ENCODE measurements at places on chromosomes 16 and 17.

- no peak for DNase-seq
Observed at GRCh38 chr16:66155933-66156332, 210.6 kb upstream of the CDH5 start.

- no peak for DNase-seq
Observed at GRCh38 chr17:81664051-81664470, 2.3 kb downstream of the OXLD1 start.

GRCh38 chr16:21722771-21723455 is 59.1 kb downstream of the OTOA start:
- DNase-seq: no peak

DNA sequence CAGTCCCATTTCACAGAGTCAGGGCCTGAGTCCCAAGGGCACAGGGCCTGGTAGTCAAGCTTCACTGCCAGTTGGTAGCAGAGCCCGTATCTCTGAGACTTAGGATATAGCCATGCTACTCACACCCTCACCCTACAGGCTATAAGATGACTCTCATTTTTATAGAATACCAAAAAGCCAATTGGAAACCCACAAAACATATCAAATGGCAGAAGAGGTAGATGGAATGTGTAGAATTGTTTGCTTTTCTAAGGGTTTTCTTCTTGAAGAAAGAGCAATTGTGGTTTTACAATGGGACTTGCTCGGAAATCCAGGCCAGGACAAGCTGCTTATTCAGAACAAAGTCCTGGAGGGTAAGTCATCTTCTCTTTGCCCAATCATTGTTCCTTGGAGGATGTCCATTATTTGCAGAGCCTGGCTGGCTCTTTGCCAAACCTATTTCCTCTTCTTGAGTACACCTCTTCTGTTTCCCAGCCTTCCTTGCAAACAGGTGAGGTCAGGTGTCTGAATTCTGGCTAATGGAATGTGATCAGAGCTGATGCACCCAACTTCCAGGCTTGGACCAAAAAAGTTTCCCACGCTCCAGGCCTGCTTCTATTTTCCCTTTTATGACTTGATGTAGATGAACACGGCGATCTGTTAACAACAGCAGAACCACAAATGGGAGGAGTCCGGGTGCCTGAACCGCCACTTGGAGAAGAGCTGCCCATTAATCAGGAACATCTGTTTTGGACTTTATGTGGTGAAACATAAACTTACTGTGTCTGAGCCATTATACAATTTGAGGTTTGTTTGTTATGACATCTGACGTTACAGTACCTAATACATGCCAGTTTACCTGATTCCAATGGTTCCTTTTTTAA is 16.9 kb upstream of the CCL22 start:
- DNase-seq: peak; percentile 96

- no peak for DNase-seq
Observed at GRCh38 chr16:54405478-54405877, 118.9 kb upstream of the IRX3 start.

- DNase-seq: no peak
Observed at GRCh38 chr17:82752371-82753200, 721 bp downstream of the TBCD start.

- DNase-seq: no peak
Observed at GRCh38 chr17:27511168-27511883, 55.1 kb downstream of the KSR1 start.

DNA sequence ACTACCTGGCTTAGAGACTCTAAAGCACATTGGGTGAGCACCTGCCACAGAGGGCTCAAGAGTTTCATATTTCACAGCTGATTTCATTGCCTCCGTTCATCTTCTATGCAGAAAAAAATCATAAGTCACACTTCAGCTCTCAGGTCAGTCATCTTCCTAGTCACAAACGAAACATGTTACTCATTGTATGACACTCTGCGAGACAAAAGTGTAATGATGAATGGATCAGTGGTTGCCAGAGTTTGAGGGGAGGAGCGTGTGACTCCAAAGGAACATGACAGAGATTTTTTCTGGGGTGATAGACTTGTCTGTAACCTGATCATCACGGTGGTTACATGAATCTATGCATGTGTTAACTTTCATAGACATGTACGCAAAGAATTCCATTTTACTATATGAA is 195.2 kb upstream of the CNTNAP4 start:
- DNase-seq: no peak

DNA sequence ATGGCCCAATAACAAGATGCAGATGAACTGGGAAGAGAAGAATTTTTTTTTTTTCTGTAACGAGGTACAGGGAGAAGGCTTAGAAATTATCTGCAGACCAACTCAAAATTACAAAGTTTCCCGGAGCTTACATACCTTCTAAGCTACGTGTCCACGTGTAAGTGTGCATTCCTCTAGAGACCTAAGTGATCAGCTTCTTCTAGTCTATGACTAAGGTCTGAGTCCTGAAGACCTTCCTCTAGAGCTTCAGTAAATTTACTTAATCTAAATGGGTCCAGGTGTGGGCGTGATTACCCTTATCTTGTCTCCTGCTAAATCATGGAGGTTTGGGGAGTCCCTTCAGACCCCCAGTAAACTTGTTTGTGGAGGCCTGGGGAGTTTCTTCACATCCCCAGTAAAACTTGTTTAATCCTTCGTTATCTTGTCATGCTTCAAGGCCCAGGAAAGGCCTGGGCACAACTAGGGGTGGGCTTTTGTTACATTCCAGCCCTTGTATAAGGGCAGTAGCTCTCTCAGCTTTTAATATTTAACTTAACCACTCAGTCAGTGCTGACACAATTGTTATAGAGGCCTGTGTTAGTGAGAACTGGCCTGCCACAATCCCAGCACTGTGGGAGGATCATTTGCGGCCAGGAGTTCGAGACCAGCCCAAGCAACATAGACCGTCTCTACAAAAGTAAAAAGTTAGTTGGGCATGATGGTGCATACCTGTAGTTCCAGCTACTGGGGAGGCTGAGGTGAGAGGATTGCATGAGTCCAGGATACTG is 342.3 kb downstream of the SNX29 start:
- DNase-seq: peak; percentile 17

DNA sequence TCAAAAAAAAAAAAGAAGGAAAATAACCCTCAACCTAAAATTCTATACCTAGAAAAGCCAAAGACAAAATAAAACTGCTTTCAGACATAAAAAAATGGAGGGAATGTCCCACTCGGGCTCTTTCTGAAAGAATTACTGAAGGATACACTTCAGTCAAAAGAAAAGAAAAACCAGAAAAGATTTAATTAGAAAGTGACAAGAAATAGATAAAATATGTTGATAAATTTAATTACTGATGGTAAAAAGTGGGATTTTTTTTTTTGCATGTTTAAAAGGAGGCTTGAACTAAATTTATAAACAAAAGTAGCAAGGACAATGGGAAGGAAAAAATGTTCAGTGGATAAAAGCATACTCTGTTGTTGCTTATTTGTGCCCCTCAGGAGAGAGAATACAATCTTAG is 89.1 kb downstream of the OR1D5 start:
- DNase-seq: no peak

DNA sequence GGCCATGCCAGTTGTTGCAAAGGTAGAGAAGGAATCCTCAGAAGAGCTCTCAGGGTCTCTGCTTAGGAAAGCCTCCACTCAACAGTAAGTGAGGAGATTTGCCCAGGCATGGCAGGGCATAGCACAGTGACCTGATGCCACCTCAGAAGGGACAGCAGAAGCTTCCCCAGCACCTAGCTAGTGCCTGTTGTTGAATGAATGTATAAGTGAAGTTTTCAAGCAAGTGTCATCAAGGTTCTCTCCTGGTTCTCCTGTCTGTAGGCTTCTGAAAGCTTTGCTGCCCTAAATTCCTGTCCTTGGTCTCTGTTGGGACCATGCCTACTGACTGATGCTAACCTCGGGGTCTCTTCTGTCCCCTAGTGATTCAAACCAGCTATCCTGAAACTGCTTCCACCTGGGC is 114.9 kb upstream of the TBX2 start:
- no peak for DNase-seq

GRCh38 chr17:76275382-76276068 is 10.4 kb downstream of the UBALD2 start:
- no peak for DNase-seq

- no peak for DNase-seq
Observed at GRCh38 chr16:57648125-57648524, 19.7 kb downstream of the ADGRG1 start.

- DNase-seq: peak; percentile 31
Observed at GRCh38 chr16:80720804-80721371, 83.5 kb downstream of the CDYL2 start.

DNA sequence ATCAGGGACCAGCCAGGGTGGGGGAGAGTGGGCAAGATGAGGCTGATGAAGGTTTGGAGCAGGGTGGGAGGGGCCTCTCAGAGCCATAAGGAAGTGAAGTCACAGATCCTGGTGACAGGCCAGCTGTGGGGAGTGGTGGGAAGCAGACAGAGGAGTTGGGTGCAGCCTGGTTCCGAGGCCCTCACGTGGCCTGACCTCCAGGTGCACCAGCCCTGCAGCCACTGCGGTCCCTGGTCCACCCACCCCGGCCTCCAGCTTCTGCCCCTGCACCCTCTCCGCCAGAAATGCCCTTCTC is 3.9 kb upstream of the ZFPM1 start:
- DNase-seq: no peak

GRCh38 chr16:7380911-7381310 is 48.3 kb downstream of the RBFOX1 start:
- no peak for DNase-seq

- DNase-seq: no peak
Observed at GRCh38 chr16:11245222-11245737, 10.7 kb downstream of the SOCS1 start.

- DNase-seq: no peak
Observed at GRCh38 chr16:120756-121155, 17.7 kb downstream of the NPRL3 start.

DNA sequence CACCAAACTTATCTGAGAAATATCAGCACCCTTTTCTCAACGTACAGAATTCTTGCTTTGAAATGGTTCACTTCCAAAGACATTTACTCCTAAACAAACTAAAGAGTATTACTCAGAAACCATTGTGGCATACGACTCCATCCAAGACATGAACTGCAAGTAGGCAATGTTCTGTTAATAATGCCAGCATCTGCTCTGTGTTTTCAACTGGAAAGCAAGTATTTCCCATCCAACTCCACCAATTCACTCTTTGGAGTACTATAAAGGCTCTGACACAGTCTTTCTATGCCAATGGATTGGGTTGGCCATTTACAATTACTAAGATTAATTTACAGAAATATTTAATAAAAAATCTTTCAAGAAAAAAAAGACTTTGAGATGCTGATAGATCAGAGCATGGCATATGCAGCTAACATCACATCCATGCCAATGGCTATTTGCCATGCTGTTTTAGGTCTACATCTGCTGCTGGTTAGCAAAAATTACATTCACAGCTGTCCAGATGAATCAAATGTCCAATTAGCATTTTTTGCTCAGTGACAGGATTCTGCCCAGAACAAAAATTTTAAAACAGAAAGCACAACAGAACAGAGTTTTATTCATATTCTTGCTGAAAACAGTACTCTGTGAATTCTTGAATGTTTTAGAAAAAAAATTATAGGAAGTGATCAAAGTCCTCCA is 65.9 kb upstream of the HLF start:
- no peak for DNase-seq

- no peak for DNase-seq
Observed at GRCh38 chr17:30605027-30605426, 127.8 kb downstream of the GOSR1 start.

GRCh38 chr16:86167061-86167460 is 268.1 kb downstream of the IRF8 start:
- DNase-seq: no peak

DNA sequence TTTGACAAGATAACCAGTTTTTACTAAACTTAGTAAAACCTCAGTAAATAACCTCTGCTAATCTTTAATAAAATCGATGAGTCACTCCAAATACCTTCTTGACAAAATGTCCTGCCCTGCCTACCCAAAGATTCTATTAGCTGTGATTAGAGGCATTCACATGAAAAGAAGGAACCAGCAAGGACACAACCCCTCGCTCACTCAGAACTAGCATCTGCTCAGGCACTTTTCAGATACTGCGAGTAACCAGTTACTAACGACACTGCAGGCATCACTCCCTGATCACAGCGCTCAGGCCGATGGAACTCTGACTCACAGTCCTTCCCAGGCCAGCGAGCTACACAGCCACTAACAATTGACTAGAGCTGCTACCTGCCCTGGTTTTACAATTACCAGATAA is 24.3 kb downstream of the PELP1 start:
- DNase-seq: peak; percentile 39

GRCh38 chr16:23274968-23275367 is 27.1 kb upstream of the SCNN1B start:
- no peak for DNase-seq

- DNase-seq: no peak
Observed at GRCh38 chr17:30116345-30116660, 313 bp upstream of the NSRP1 start.

DNA sequence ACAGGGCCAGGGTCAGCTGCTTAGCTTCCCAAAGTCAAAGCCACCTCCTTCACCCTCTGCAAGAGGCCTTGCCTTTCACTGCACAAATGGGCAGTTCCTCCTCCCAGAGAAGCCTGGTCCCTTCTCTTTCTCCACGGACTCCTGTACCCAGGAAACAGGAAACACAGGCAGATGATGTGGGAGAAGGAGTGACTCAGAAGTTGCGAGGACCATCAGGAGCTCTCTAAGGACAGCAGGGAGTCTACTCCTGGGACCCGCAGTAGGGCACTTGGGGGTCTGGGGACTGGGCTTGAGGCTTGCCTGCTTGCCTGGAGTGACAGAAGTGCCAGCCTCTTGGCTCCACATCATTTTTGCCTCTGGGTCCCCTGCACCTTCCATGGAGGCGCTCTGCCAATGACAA is 47.4 kb upstream of the KSR1 start:
- peak; percentile 28 for DNase-seq

DNA sequence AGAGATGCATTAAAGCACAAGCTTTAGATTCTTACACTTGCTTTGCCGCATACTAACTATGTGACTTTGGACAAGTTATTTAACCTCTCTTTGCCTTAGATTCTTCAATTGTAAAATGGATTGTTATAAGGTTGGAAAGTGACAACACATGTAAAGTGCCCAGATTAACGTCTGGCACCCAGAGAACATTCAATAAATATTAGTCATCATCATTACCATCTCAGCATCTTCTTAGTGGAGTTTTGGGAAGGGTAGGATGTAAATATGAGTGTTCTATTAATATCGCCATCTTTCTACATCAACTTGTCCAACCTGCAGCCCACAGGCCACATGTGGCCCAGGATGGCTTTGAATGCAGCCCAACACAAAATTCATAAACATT is 27.4 kb upstream of the FAM20A start:
- no peak for DNase-seq

- DNase-seq: no peak
Observed at GRCh38 chr16:62256406-62256805, 220.2 kb upstream of the CDH8 start.

DNA sequence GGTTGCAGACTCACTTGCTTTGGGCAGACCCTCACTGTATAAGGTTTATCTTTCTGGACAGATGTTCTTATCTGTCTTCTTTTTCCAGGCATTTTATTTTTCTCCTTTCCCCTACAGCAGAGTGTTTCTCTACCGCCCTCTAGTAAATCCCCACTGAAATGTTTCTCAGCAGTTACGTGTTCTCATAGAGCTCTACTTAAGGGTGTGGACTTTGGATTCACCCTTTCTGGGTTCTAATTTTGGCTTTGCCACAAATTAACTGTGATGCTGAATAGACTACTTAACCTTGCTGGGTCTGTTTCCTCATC is 2.0 kb downstream of the ADAT1 start:
- peak; percentile 37 for DNase-seq
